ENCODE measurements at places on chromosomes 1 and 21.
A peak's percentile ranks its signal among the peaks of the same experiment; 100 is the strongest.

DNA sequence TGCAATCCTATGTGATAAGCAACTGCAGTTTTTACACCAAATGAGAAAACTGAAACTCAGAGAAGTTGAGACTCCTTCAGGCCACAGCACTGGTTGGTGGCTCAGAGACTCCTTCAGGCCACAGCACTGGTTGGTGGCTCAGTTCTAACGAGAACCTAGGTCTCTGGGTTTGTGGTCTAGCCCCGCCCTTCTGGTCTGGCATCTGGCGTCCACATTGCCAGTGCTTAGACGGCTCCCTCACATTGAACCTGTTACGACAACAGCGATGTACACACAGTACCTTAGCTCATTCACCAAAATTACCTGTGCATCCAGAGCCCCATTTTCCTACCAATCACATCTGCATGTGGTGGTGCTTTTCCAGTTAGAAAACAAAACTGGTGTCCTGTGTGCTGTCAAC lies 66.1 kb downstream of the NID1 start:
- peak; percentile 21 for DNase-seq

GRCh38 chr21:16037421-16037955 lies 307.7 kb downstream of the USP25 start:
- no peak for DNase-seq

DNA sequence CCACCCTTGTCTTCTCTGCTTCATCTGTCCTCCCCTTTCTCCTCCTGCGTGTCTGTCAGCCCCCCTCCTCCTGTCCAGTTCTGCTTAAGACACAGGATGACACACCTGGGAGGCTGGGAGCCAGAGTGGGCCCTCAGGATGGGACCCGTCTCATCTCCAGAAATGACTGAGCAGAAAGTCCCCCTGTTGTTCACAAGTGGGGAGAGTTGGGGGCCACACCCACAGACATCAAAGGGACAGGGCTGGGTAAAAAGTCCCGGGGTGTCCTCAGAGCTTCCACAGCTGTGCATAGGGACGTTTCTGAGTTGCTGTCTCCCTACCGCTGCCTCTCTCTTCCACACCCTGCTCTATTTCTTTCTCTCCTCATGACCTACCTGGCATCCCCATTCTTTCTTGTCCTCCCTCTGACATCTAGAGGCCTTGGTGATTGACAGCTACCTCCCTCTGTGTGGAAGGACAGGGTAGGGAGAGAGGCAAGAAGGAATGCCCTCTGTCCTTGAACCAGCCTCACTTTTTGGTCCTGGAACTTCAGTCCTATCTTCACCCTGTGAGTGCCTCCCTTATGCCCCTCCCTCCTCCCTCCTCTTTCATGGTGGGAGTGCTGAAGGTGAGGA lies 19.5 kb upstream of the SH2D2A start:
- no peak for DNase-seq

DNA sequence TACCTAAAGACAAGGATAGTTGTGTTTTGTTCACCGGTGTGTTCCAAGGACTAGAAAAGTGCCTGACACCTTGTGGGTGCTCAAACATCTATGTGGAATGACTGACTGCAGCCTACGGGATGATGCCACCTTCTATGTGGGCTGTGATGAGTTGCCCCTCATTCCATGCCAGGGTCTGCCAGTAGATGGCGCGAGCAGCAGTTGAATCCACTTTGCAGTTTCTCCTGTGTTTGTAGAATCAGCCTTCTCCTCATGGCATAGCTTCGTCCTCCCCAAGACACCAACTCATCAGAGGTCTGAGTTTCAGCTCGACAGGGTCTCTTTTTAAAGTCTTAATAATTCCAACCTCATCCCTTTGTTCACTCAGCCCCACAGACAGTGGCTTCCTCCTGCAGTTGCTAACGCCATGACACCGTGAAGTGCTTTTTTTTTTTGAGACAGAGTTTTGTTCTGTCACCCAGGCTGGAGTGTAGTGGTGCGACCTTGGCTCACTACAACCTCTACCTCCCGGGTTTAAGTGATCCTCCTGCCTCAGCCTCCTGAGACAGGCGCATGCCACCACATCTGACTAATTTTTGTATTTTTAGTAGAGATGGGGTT lies 133.7 kb downstream of the CAPN8 start:
- peak; percentile 24 for DNase-seq
